ENCODE measurements at places on chromosomes 6 and 20.

DNA sequence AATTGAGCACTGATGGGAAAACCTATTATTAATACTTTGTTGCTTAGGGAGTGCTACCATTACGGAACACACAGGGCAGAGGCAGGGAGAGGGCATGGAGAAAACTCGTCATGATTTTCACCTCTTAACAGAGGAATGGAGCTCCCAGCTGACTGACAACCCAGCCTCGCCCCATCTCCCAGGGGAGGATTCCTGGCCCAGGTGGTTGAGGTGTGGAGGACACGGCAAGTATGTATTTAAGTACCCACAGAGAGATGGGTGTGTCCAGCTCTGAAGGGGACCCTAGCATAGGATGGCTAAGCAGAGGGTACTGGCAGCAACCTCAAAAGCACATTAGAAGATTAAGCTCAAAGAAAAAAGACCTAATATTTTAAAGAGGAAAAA, 261.9 kb upstream of the MOCS1 start:
- no peak for DNase-seq

GRCh38 chr6:70956451-70957283, at the start of gene B3GAT2:
TSS of gene B3GAT2 (minus strand) at chr6:70957060. CDS start at chr6:70956429, 631 bp downstream.
- DNase-seq, result peak; percentile 54

DNA sequence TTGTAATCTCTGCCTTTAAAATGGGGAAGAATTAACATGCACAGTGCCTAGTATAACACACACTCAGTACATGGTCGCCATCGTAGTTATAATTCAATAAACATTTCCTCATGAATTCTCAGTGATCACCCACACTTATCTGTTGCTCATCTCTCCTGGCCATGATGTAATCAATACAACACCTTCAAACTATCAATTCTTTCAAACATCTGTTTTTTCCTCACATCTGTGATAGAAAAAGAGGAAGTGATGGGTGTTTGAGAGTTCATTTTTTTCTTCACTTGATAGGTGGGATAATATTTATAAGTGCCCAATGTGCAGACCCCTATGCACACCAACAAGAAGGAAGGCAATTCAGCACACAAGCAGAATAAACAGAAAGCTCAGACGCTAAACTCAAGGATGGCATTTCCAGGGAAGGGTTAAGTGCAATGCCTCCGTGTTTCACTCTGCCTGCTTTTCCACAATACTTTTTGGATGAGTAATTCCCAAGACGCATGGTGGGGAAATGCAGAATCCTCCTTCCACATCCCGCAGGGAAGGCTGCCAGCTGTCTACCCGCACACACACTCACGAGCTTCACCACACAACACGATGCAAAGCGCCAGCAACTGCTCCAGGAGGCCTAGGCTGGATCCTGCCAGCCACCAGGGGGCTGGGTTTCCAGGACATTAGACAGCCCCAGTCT, 100.3 kb downstream of the GMPR start:
- DNase-seq, result peak; percentile 69

DNA sequence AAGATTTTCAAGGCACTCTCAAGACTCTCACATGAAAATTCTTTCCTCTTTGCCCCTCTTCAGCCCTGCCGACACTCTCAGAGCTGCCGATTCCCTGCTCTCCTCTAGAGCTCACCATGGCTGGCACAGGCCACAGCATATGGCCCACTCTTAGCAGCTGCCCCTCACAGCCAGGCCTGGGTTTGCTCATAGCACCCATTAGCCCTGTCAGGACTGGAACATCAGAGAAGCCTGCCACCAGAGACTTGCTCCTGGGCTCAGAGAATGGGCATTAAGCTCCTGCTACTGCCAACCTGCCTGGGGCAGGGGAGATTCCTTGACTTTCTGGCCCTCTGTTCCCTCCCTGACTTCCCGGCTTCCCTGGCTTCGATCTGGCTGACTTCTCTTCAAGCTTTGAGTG, 96.7 kb downstream of the LRFN2 start:
- no peak for DNase-seq

- DNase-seq, result no peak
These were observed 9.1 kb upstream of the MDGA1 start for GRCh38 chr6:37706749-37707148.

DNA sequence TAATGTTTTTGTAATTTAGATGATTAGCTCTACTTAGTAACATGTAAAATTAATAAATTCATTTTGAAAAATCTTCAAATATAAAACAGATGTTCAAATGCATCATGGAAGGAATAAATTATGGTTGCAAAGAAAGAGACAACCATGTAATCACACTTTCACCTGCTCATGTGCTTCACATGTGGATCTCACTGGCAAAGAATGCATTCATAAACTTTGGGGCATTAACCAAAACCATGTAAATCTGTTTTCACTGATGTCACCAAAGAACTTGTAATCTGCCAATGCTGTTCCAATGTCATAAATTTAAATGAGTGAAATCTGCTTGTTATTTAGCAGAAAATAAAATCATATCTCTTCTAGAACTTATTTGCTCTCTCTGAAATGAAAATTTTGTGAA, 142.7 kb downstream of the TENT5A start:
- no peak for DNase-seq

- DNase-seq, result no peak
These were observed 75.3 kb downstream of the SLC23A2 start for GRCh38 chr20:4925842-4926530.

- no peak for DNase-seq
These were observed 360.8 kb downstream of the QKI start for GRCh38 chr6:163775313-163775712.

DNA sequence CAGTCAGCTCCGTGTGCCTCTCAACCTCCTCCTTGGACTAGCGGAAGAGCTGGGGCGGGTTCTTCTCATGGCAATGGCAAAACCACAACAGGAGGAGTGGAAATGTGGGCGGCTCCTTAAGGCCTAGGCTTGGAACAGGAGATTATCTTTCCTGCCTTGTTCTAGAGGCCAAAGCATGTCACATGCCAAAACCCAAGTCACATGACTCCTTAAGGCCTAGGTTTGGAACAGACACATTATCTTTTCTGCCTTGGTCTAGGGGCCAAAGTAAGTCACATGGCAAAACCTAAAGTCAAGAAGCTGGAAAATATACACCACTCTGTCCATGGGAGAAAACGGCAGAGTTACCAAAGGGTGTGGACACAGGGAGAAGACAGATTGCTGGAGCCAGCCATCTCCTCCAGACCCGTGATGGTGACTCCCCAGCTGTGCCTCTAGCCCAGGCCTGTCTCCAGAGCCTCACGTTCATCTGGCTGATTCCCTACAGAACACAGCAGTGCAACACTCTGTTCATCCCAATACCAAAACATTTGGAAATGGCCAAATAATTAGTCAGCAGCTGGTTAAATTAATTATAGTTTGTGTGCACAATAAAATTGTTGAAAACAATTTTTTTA, 34.2 kb downstream of the ANKRD60 start:
- DNase-seq, result no peak

DNA sequence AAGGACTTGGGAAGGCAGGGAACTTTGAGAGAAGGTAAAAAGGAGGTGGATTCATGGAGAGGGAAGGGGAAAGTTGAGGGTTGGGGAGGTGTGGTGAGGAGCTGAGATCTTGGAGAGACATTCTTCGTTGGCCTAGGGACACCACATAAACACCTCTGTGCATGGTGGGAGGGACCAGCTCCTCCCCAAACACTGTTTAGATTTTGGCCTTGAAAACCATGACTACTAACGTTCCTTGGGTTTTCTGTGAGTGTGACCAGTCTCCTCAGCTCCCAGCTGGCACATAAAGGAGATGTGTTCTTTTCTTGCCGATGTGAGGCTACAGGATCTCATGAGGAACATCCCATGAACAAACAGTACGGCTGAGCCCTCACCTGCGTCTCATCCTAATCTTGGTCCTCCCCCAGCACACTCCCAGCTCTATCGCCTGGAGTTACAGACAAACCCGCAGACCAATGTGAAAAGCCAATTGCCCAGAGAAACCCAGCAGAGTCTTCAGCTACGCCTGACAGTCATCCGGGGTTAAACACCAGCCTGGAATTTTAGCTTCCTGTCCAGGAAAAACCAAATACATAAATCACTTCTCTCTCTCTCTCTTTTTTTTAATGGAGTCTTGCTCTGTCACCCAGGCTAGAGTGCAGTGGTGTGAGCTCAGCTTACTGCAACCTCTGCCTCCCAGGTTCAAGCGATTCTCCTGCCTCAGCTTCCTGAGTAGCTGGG, 22.0 kb upstream of the DDR1 start:
- DNase-seq, result no peak

- no peak for DNase-seq
These were observed 76.8 kb downstream of the TCP11 start for GRCh38 chr6:35064290-35064689.

GRCh38 chr20:30815577-30816181, 441.8 kb upstream of the DEFB115 start:
- no peak for DNase-seq

GRCh38 chr6:138440758-138441357, 36.8 kb downstream of the HEBP2 start:
- no peak for DNase-seq

DNA sequence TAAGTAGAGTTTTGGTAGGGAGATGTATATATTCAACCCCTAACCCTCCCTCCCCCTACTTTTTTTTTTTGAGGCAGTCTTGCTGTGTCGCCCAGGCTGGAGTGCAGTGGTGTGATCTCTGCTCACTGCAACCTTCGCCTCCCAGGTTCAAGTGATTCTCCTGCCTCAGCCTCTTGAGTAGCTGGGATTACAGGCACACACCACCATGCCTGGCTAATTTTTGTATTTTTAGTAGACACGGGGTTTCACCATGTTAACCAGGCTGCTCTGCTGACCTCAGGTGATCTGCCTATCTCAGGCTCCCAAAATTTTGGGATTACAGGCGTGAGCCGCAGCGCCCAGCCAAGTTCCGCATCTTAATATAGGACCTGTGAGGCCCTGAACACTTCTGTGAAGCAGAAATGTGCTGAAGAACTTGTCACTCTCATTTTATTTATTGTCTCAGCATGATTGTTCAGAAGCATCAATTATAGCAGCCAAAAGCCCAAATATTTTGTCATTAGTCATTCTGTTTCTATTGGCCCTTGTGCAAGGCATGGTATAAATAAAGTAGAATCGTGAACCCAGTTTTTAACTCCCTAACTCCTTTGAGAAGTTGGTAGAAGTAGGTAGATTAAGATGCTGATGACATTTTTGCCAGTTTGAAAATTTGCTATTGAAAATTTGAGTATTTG, 19.4 kb downstream of the DSTN start:
- DNase-seq, result no peak

GRCh38 chr6:44680202-44680720, 292.8 kb downstream of the CDC5L start:
- no peak for DNase-seq

DNA sequence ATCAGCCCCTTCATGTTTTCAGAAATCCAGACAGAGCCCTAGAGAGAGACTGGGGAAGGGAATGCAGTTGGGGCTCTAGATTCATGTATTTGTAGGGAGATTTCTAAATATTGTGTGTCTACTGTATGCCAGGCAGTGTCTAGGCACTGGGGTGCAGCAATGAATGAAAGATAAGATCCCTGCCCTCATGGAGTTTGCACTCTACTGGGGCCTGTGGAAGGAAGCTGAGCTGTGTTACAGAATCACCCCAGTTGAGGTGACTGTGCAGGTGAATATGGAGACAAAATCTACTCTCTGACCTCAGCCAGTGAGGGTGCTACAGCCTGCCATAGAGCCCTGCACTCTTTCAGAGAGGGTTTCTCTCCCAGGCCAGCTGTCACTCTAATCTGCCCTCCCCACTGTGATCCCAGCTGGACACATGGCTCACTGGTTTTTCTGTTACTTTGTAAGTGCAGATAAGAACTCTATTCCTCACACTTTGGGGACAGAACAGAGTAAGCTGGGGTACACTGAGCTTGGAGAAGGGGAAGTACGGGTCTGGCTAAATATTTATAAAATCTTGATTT, 69.2 kb upstream of the E2F3 start:
- no peak for DNase-seq

GRCh38 chr6:107692351-107692750, 131.8 kb downstream of the SCML4 start:
- no peak for DNase-seq

- peak; percentile 97 for DNase-seq
These were observed at the start of gene HTR1E for GRCh38 chr6:86937219-86938079. TSS of gene HTR1E (plus strand) at chr6:86937528. CDS start at chr6:87015335, 77,807 bp downstream.

GRCh38 chr6:35590622-35591066, 77.9 kb upstream of the TULP1 start:
- no peak for DNase-seq

DNA sequence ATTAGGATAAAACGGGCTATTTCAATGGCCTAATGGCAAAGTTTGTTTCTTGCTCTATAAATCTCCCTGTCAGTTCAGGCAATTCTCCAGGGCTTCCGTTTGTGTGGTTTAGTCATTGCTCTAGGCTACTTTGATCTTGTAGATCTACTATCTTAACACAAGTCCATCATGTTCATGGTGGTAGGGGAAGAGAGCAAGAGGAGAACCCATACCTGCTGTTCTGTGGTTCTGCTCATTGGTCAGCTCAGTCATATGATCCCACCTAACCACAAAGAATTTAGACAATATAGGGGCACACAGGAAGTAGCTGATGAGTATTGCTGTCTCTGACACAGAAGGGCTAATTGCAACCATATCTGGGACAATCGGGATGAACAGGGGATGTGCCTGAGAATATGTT, 4.9 kb upstream of the DEK start:
- no peak for DNase-seq

GRCh38 chr6:169427856-169428255, 174.2 kb upstream of the THBS2 start:
- DNase-seq, result peak; percentile 60

DNA sequence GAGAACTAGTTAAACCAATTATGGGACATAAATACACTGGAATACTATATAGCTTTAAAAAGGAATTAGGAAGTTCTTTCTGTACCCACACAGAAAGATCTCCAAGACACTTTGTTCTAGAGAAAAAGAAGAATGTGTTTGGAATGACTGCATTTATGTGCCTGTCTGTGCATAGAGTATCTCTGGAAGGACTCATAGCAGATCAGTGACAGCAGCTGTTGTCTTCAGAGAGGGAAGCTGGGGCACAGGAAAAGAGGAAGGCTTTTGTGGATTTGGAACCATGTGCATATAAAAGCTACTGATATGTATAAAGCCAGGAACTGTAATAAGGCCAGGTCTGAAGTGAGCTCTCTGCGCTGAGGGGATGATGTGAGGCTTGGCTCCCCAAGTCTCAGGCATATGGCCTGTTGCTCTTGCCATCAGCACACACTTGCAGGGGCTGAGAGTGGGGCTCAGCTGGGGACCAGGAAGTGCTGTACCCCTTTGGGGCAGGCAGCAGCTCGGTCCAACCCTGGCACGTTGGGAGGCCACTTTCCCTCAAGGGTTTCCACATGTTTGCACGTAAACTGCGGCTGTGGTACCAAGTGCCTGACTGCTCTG, 31.8 kb upstream of the CCDC167 start:
- DNase-seq, result no peak

GRCh38 chr20:13671916-13672378, 33.2 kb upstream of the TASP1 start:
- DNase-seq, result no peak

DNA sequence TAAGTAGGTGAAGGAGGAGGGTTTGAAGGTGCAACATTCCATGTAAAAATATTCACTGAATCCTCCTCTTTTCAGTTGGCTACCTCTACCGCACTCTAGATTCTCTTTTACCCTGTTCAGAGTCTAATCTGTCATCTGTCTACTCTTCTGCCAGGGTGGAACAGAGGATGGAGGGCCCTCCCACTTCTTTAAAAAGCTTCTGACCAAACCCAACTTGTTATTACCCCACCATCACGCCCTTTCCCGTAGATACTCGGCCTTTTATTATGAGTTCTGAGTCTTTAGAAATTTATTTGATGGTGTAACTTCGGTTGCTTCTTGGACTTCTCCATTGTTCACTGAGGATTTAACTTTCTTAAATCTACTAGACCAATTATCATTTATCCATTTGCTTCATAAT, 11.7 kb downstream of the STX11 start:
- DNase-seq, result no peak

- DNase-seq, result no peak
These were observed 235.2 kb downstream of the LRFN2 start for GRCh38 chr6:40352006-40352405.

Measured in ELF-1 (cell line).